NCI-H1048 (cell line): ENCODE measurements at places on chromosomes 3 and 15.

DNA sequence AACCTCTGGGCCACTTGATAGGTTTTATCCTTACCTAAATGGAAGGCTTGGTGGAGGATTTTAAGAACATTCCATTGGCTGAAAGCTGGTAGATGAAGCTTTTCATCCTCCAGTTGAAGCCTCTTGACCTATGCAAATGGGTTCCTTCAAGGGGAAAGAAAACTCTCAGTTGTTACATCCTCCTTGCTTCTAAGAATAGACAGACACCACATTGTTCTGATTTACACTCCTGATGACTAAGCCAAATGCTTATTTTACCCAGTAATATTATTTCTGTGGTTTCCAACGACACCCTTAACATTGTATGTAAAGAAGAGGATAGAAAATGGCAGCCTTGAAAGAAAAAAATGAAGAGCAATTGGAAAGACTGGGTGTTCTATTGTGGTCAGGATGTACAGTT is 480.5 kb downstream of the OTOL1 start:
- DNase-seq: no peak

- no peak for DNase-seq
Measured at GRCh38 chr15:66424963-66425612, 38.4 kb downstream of the MAP2K1 start.

- DNase-seq: no peak
Measured at GRCh38 chr15:92595506-92596381, 59.8 kb downstream of the FAM174B start.

GRCh38 chr3:148460686-148461085 is 237.0 kb upstream of the AGTR1 start:
- no peak for DNase-seq

GRCh38 chr3:25872200-25872877 is 82.4 kb downstream of the OXSM start:
- DNase-seq: no peak

DNA sequence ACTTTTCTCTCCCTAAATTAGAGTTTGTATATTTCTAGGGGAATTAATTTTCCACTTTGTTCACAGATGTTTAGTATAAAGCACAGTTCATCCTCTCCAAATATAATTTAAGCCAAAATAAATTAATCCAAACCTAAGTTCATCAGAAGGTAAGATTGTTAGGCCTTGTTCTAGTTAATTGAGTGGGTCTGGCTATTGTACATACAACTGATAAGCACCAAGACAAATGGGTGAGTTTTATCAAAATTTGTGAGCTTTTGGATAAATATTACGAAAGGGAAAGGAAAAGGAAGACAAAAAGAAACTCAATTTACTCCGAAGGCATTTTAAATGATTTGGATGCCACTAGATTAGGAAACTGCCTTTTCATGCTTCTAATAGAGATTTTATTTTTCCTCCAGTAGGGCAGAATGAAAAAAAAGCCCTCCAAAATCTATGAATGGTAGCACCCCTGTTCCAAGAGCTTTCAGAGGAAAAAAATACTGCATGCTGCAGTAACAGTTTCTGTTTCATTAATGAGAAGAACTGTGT is 304.0 kb downstream of the ZNF385D start:
- DNase-seq: no peak

GRCh38 chr3:86923071-86923491 is 67.9 kb downstream of the VGLL3 start:
- DNase-seq: no peak

GRCh38 chr3:191329654-191330529 is at the start of gene UTS2B:
UTS2B (minus strand) TSS chr3:191330526; CDS start chr3:191282189, 48,337 bp downstream.
- DNase-seq: no peak

- DNase-seq: no peak
Measured at GRCh38 chr15:89123181-89123525, 34.9 kb downstream of the ABHD2 start.

- no peak for DNase-seq
Measured at GRCh38 chr3:69642606-69643005, 96.7 kb upstream of the MITF start.

DNA sequence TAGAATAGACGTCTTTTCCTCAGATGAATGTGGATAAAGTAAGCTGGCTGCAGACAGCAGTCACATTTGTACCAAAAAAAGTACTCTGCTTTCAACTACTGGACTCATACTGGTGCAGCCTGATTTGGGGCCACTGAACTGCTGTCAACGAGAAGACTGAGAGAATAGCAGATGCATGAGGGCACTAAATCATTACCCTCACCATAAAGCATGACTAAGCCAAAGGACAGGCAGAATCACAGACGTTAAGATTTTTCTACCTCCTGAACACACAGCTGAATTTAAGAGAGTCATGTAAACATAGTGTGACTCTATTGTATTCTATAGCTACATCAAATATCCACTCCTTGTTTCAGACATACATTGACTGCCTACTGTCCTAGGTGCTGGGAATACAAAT is 67.8 kb upstream of the CDAN1 start:
- no peak for DNase-seq

DNA sequence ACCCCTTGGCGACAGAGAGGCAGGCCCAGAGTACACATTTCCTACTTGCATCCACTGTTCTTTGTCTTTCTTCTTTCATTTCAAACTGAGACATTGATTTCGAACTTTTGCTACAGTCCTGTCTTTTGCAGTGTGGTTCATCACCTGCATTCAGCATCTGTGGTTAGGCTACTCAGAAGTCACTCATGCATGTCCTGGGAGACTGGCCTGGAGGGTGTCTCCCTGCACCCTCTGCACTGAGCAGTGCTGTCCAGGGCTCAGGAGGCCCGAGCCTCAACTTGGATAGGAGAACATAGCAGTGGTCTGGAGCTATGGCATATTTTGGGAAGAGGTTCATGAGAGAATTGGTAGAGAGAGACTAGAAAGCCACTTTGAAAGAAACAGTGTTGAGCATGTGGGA is 240.2 kb upstream of the TPRG1 start:
- DNase-seq: no peak

DNA sequence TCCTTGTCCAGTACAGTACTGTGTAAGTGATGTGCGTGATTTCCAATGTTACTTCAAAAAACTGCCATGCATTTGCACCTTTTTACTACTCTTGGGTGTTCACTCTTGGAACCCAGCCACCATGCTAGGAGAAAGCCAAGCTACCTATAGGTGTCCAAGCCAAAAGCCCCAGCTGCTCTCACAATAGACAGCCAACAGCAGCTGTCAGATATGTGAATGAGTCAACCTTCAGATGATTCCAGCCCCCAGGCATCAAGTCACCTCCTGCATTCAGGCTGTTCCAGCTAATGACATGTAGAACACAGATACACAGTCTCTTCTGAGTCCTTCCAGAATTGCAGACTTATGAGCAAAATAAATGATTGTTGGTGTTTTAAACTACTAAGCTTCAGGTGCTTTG is 417.7 kb upstream of the TGFBR2 start:
- no peak for DNase-seq

DNA sequence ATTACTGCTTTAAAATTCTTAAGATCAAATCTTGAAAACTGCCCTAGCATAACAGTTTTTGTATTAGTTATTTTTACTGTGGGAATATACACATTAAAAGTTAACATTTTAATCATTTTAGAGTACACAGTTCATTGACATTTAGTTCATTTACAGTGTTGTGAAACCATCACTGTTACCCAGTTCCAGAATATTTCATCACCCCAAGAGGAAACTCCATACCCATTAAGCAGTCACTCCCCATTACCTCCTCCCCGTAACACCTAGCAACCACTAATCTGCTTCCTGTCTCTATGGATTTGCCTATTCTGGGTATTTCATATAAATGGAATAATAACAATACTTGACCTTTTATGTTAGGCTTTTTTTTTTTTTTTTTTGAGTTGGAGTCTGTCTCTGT is 164.1 kb upstream of the LRRFIP2 start:
- no peak for DNase-seq

DNA sequence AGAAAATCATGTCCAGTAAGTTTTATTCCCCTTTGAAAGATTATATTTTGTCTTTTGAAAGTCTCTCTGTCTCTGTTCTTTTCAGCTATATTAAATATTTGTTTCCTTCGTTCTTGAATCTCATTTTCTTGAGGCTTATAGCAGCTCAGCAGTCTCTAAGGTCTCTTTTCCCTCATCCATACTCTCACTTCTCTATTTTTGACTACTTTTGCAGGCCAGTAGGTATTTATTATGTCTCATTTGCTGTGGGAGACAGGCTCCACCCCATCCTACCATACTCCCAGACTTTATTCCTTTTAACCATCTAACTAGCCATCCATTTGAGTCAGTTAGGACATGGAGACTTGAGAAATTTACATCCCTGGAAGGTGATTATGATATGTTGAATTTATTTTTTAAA is 71.0 kb downstream of the FILIP1L start:
- no peak for DNase-seq

- no peak for DNase-seq
Measured at GRCh38 chr3:175940243-175940642, 1081.1 kb downstream of the NAALADL2 start.

GRCh38 chr3:82048711-82049110 is 287.3 kb upstream of the GBE1 start:
- DNase-seq: no peak

DNA sequence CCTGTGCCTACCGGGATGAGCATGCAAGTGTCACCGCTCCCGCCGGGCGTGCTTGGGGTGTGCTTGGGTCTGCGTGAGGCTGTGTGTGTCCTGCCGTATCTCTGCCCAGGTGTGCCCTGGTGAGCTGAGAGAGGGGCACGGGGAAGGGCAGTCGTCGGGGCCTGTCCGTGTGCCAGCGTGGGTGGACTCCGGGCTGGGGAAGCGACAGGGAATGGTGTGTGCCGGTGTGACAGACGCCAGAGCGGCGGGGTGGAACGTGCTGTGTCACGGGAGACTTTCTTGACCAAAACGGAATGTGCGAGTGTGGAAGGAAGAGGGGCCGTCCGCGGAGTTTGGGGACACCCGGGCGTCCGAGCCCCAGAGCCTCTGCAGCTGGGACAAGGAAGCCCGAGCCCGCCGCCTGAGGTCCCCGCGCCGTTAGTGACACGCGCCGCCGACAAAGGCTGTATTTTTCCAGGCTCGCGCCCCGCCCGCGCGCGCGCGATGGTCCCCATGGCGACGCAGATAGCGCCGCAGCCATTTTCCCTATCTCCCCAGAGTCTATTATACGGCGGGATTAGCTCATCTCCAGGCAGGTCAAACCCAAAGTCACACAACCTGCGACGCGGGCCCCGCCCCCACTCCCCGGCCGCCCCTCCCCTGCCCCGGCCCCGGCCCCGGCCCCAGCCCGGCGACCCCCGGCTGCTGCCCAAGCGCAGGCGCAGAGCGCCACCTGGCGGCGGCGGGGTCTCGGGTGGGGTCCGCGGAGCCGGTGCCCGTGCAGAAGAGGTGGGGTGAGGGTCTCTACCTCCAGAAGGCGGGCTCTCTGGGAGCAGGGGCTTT is 4.5 kb upstream of the GATA2 start:
- DNase-seq: no peak

DNA sequence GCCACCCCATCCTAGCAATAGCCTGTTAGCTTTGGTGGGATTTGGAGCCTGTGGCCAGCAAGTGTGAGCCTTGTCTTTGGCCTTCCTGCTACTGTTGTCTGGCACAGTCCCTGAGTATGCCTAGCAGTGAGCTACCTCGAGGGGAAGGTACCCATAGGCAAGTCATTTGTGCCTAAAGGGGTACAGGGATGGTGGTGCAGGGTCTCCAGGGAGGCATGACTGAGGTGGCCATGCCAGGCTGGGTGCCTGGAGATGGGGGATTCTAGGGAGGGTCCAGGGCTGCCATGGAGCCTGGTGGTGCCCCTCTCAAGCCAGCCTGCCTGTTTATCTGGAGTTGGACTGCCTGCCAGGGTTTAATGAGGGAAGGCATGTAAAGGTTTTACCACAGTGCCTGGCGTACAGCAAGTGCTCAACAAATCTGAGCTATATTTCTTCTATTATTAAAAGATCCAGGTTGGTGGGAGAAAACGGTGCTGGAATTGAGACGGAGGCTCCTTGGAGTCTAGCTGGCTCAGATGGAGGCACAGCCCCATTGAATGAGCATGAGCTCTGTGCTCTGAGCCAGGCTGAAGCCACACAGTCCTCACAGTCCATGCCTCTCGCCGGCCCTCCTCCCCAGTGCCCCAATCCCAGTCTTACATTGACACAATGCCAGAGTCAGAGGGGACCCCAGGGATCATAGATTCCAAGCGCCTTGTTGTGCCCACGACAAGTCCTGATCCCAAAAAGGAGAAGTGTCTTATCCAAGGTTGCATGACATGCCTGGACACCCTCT is 76.2 kb downstream of the CORO2B start:
- no peak for DNase-seq

GRCh38 chr15:49900006-49900902 is 218.8 kb downstream of the ATP8B4 start:
- no peak for DNase-seq

GRCh38 chr3:147200545-147200944 is 205.8 kb downstream of the ZIC4 start:
- DNase-seq: no peak

DNA sequence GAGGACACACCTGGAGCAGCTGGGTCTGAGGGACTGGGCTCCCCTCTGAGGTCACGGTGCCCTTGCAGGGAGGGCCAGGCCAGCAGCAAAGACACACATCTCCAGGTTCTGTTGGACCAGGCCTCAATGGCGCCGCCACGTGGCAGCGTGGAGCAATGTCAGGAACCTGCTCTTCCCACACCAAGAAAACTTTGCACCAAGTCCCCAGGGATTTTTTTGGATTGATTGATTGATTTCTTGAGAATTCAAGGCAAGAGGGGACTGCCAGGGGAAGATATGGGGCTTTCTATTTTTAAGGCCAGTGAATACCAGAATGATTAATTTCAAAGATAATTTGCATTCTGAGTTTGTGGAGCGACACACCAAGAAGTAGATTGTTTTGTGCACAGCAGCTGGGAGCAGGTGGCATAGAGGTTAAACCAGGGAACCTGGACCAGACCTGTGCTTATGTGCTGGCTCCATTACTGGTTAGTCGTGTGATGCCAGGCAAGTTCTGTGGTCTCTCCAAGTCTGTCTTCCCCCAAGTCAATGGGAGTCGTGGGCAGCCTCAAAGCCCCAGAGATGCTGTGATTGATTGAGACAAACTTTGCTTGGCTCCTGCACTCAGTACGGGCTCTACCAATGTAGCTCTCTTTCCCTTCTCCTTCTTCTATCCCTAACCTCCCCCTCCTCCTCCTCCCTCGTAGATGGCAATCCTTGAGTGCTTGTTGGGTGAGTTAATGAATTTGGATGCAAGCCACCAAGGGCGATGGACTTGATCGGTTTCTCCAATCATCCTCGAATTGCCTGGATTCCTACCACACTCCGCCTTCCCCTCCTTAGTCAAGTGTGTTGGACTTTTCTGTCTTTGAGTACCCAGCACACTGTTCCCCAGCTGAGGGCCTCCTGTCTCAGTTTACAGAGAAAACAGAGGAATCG is 96.2 kb upstream of the TRPM1 start:
- no peak for DNase-seq

DNA sequence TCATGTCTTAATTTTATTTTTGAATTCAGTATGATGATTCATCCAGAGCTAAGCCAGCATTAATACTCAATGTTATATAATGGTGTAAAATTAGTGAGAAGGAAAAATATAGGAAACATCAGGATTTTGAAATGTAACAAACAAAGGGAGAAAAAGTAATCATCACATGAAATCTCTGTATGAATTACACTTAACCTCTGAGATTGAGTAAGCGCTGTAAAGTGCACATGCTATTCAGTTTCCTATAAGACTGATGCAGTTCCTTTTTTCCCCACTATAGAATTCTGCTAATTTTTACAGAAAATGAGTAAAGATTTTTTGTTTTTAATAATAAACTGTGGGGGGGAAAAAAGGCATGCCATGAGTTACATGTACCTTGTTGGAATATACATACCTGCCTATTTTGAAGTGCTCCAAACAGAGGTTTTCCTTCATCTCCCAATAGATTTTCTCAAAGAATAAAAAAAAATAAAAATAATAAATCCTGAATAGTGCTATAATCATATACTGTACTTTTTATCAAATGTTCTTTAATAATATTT is 64.0 kb upstream of the TTBK2 start:
- DNase-seq: no peak
